ENCODE measurements at places on chromosomes 5 and 9.

DNA sequence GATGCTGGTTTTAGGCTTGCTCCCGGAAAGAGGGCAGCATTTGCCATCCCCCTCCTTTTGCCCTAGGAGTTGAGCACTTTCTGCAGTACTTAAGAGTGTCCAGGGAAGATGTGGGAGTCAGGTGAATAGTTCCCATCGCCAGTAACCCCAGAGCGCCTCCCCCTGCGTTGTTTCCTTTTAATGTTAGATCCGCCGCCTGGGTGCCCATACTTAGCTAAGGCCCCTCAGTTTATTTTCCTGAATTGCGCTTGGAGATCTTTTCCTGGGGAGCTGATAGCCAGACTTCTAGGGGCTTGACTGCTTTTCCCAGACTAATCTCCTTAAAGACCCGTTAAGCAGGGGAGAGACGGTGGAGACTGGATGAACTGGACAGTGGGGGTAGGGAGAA lies 377 bp upstream of the PCDHAC2 start:
- no peak for DNase-seq

DNA sequence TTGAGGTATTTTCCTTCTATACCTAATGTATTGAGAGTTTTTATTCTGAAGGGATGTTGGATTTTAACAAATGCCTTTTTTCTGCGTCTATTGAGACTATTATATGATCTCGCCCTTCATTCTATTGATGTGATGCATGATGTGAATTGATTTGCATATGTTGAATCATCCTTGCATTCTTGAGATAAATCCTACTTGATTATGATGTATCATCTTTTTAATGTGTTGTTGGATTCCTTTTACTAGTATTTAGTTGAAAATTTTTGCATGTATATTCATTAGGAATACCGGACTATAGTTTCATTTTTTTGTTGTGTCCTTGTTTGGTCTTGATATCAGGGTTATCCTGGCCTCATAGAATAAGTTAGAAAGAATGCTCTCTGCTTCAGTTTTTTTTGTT lies 169.7 kb downstream of the NPR3 start:
- no peak for DNase-seq

GRCh38 chr5:66789434-66789833 lies 193.2 kb downstream of the MAST4 start:
- DNase-seq: no peak

- DNase-seq: peak; percentile 18
These were observed 208.0 kb downstream of the PARP8 start for GRCh38 chr5:50874306-50875001.

- no peak for DNase-seq
These were observed 32.9 kb downstream of the PRLR start for GRCh38 chr5:35197351-35197750.

DNA sequence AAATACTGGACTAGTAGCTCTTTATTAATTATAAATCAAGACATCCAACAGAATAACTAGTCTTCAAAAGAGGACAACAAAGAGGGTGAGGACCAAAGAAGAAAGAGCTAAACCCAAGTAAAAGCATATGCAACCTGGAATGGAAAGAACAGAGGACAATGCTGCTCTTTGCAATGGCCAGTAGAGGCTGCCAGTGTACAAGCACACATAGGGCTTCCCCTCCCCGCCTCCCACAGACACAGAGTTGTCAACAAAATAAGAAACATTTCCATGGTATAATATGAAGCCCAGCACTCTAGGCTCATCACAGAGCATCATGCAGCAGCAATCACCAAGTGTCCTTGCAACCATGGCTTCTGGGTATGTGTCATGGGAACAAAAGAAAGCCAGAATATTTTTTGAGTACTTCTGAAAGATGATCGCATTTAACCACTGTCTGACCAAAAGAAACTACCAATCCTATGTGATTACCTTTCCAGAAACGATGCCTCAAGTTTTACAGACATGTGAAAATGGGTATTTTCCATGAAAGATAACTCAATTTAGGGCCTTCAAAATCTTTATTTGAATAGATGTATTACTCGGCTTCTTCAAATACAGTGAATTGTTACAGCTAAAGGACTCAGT lies 58.1 kb downstream of the RFX3 start:
- DNase-seq: peak; percentile 87

Data from NB4 (cell line).